ENCODE measurements at places on chromosomes 6 and 20.

GRCh38 chr6:44342052-44342451 lies 398 bp upstream of the SPATS1 start:
- no peak for DNase-seq

- no peak for DNase-seq
These were observed 446.7 kb downstream of the BCKDHB start for GRCh38 chr6:80553071-80553740.

DNA sequence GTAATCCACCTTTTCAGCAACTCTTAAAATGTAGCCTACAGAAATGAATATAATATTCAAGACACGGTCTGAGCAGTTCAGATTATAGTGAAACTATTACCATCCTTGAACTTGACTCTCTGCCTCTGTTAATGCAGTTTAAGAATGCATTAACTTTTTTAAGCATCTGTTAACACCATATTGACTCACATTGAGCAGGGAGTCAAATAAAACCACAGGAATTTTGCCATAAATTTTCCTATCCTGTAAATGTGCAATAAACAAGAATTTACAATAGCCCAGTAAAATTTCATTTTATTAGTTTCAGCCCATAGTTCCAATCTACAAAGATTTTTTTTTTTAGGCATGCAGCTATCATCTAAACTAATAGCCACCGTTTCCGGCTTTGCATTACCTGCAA lies 239.2 kb upstream of the DEFB112 start:
- DNase-seq: no peak

DNA sequence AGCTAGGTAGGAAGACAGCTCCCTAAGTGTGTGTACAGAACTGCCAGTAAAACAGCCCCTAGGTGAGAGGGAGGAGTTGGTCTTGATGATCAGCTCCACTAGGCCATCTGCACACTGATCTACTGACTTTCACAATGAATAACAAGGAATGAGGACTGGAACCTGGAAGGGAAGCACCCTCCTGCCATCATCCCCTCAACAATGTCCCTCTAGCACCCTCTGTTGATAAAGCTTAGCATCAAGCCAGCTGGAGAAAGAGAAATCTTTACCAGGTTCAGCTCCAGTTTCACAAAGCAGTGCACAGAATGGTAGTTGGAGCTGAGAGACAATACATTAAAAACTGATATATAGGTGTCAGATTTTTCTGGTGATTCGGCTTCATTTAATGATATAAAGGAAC lies 57.2 kb upstream of the IRAK1BP1 start:
- no peak for DNase-seq

DNA sequence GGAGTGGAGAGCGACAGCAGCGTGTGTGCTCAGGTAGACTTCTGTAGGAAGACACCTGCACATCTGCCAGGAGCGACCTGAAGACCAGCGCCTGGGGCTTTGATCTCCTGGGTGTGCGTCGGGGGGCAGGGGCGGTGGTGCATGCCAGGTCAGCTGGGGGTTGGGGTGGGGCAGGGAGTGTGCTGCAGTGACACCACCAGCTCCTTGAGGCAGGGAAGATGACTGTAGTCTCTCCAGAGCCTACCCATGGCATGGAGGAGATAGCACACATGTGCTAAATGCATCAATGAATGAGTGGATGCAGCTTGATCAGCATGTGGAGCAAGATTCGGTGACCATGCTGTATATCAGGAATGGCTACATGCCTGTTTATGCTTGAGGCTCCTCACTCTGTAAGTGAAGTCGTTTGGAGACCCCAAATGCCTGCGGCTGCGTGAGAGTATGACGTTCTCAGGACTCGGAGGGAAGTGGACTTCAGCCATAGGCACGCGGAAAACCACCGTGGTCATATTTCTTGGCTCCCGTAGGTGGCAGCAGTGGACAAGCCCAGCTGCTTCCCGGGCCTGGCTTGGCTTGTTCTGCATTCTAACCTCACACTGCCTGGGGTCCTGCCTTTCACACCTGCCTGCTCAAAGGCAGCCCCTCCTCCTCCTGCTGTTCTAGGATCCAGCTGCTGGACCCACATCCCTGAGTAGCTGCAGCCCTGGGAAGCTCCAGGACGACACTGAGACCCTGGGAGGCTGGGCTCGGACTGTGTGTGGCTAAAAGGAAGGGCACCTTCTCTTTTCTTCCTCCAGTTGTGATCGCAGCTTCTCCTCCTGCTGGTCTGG lies 39.4 kb upstream of the KCNK16 start:
- no peak for DNase-seq

- DNase-seq: no peak
These were observed 28.3 kb upstream of the SLC9A8 start for GRCh38 chr20:49784291-49784690.

DNA sequence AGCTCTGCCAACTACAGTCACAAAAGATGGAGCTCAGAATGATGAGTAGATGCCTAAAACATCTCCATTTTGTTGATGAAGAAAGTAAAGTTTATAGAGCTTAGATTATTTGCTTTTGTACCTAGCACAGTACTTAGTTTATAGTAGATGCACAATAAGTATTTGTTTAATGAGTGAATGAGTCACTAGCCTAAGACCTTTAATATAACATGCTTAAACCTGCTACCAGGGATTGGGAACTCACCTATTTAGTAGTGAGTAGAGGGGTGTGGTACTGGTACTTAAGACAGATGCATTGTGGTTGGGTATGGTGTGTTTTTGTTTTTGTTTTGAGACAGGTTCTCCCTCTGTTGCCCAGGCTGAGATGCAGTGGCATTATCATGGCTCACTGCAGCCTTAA lies 35.8 kb downstream of the TRIM38 start:
- DNase-seq: no peak

GRCh38 chr6:170038708-170039107 lies 252.2 kb downstream of the DLL1 start:
- no peak for DNase-seq

- DNase-seq: no peak
These were observed 20.7 kb downstream of the MTHFD1L start for GRCh38 chr6:150886155-150886554.

DNA sequence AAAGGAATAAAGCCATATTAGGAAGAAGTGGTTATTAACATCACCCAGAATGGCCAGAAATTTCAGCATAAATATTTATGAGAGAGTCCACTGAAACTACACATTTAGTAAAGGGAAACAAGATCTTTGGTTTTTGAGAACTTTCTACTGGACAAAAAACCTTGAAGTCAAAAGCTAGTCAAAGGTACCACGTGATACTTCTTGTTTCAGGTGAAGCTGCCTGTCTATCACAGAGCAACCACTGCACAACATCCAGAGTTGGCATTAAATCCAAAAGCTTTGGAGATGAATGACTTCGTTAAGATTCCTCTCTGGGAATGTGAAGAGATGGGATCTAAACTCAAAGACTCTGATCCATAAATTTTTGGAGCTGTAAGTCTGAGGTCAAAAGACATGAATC lies 137.0 kb downstream of the KCNQ5 start:
- no peak for DNase-seq

DNA sequence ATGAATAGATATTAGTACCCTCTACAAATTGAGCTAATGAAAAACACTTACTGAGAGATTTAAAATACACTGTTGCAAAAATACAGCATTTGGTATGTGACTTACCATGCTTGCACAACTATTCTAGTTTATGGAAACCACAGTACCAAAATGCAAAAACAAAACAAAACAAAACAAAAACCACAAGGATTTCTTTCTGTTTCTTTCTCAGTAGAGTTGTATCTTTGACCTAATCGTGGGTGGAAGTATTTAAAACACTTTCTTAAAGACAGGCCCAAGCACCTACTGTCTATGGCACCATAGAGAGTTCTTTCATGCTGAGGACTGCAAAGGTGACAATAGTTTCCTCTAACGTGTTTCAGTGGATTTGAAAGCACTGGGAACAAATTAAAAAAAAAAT lies 95.3 kb upstream of the C6orf118 start:
- no peak for DNase-seq

DNA sequence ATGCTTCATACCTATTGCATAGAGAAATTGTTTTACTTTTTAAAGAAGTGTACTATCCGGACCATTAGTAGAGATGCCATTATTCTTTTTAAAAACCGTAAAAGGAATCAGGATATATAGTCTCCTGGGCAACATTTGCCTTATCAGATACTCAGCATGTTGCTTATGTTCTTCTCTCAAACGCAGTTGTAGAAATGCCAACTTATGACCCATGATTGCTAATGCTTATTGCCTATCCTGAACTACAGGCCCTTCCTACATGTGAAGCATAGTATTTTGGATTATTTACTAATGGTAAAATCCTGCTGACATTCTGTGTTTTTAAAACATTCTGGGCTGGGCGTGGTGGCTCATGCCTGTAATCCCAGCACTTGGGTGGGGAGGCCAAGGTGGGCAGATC lies 99.5 kb downstream of the FOXO3 start:
- DNase-seq: no peak

- DNase-seq: no peak
These were observed 248.5 kb downstream of the BTBD3 start for GRCh38 chr20:12166053-12166717.

GRCh38 chr6:137881522-137881886 lies 14.4 kb downstream of the TNFAIP3 start:
- no peak for DNase-seq

DNA sequence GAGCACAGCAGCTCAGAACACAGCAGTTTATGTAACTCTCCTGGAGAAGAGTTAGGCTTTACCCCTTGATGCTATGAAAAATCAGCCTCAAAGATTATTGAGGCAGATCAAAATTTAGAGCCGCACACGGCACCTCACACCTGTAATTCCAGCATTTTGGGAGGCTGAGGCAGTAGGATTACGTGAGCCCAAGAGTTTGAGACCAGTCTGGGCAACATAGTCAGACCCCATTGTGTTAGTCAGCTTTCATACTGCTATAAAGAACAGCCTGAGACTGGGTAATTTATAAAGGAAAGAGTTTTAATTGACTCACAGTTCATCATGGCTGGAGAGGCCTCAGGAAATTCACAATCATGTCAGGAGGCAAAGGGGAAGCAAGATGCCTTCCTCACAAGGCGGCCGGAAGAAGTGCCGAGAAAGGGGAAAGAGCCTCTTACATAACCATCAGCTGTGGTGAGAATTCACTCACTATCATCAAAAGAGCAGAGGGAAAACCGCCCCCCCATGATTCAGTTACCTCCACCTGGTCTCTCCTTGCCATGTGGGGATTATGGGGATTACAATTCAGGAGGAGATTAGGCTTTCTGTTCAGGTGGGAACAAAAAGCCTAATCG lies 87.7 kb downstream of the SGK1 start:
- DNase-seq: no peak

- no peak for DNase-seq
These were observed 47.4 kb upstream of the STX16 start for GRCh38 chr20:58603721-58604120.

GRCh38 chr6:56842686-56843475 lies 112.0 kb upstream of the BEND6 start:
- no peak for DNase-seq

DNA sequence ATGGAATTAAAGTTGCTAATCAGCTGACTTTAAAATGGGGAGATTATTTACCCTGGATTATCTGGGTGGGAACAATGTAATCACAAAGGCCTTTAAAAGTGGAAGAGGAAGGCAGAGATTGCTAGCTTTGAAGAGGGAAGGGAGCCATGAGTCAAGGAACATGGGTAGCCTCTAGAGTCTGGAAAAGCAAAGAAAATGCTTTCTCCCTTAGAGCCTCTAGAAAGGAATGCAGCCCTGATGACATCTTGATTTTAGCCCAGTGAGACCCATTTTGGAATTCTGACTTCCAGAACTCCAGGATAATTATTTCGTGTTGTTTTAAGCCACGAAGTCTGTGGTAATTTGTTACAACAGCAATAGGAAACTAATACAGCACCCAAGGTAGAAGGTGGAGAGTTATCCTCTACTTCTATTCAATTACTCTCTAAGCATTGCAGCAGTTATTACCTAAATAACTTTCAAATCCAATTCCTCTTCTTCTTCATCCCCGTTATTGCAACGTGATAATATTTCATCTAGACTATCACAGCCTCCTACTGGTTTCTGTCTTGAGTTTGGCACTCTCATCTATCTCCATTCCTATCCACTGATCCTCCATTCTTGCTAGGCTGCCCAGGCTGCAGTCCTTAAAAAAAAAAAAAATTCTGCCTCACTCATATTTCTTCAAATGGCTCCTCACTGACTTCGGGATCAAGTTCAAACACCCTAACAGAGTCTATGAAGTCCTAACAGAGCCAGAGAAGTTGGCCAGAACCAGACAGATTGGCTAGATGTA lies 224.3 kb downstream of the BTBD9 start:
- no peak for DNase-seq

GRCh38 chr6:20402342-20403069 lies 827 bp downstream of the E2F3 start:
- DNase-seq: peak; percentile 34

- DNase-seq: peak; percentile 18
These were observed at the start of gene ULBP2 for GRCh38 chr6:149941583-149942460. ULBP2 (plus strand) TSS chr6:149942014; CDS start chr6:149942073, 59 bp downstream.

DNA sequence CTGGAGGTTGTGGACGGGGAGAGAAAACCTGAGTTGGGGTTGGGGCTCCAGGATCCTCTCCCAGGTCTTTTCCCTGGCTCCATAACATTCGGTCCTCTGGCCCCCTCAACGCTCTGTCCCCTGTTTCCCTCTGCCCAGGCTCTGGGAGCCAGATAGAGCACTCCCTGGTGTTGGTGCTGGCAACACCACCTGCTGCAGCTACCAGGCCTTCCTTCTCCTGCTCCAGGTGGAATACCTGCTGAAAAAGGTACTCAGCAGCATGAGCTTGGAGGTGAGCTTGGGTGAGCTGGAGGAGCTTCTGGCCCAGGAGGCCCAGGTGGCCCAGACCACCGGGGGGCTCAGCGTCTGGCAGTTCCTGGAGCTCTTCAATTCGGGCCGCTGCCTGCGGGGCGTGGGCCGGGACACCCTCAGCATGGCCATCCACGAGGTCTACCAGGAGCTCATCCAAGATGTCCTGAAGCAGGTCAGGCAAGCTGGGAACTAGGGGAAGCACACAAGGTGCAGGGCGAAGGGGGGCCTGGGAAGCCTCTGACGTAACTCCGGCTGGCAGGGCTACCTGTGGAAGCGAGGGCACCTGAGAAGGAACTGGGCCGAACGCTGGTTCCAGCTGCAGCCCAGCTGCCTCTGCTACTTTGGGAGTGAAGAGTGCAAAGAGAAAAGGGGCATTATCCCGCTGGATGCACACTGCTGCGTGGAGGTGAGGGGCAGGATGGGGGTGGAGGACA lies 14.6 kb downstream of the DEF6 start:
- DNase-seq: no peak

GRCh38 chr6:159788276-159788675 lies 1.1 kb downstream of the TCP1 start:
- DNase-seq: no peak

DNA sequence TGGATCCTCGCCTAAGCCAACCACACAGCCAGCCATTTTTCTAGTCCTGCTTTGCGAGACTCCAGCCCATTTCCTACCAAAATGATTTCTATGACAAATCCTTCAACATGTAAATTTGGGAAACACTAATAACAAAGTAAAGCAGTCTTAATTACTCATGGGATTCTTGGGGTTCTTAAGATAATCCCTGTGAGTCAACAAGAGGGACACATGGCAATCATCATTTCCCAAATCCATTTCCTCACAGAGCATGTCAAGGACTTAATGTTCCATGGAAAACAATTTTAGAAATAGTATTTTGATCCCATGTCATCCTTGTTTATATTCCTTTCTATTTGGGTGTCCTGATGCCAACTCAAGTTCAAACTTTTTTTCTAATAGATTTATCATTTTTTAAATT lies 322.7 kb upstream of the NOX3 start:
- no peak for DNase-seq

Data from esophagus squamous epithelium (tissue), 5 donors.